ENCODE measurements at places on chromosomes 4 and X.

DNA sequence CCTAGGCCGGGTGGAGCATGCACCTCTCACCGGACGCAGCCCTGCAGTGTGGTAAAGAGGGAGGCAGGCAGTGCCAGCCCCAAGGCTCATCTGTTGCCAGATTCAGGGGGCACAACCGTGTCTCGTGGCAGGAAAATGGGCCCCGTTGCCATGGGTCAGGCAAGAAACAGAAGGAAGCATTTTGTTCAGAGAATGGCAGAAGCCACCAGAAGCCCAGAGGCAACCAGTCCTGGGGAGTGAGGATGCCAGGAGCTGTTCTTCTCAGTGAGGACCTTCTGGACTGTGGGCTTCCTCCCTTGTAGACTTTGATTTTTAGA is 12.5 kb upstream of the UVSSA start:
- DNase-seq = no peak

DNA sequence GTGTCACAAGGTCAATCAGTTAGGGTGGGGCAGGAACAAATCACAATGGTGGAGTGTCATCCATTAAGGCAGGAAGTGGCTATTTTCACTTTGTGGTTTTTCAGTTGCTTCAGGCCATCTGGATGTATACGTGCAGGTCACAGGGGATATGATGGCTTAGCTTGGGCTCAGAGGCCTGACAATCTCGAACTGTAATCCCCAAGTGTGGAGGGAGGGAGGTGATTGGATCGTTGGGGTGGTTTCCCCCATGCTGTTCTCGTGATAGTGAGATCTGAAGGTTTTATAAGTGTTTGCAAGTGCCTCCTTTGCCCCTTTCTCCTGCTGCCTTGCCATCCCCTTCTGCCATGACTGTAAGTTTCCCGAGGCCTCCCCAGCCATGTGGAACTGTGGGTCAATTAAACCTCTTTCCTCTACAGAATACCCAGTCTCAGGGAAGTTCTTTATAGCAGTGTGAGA is 36.7 kb upstream of the STS start:
- DNase-seq = no peak

DNA sequence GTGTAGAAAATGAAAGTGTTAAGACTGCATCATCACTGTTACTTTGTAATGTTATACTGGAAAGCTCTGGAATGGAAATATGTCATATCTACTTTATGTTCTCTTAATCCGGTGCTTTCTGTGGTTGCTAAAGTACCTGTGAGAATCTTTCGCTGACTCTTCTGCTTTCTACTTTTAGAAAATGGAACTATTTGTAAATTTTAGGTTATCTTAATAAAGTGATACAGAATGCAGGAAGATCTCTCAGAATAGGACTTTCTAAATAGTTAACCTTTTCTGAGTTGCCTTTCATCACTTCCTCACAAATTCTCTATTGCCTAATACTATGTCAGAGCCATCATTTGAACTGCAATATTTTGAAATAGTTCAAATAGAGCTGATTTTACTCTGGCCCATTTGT is 69.3 kb downstream of the BMP2K start:
- DNase-seq = no peak

- DNase-seq = no peak
These were observed 67.6 kb upstream of the COX18 start for GRCh38 chr4:73137121-73137520.

GRCh38 chr4:77816546-77816945 is 2.6 kb downstream of the CNOT6L start:
- no peak for DNase-seq
